ENCODE measurements at places on chromosomes 3 and 15.

- H3K36me3 ChIP-seq, result no peaks in the 10 kb centered on the region
- H3K27me3 ChIP-seq, result no peaks in the 10 kb centered on the region
- no peaks in the 10 kb centered on the region for H3K4me1 ChIP-seq
- no peak overlapping the region for H3K27ac ChIP-seq
Measured at GRCh38 chr3:62823461-62824050, 51.7 kb downstream of the CADPS start.

GRCh38 chr3:132047209-132047608 lies 12.4 kb upstream of the CPNE4 start:
- no peak for DNase-seq
- H3K4me3 ChIP-seq, result no peak overlapping the region
- H3K27me3 ChIP-seq, result no peaks in the 10 kb centered on the region
- no peak overlapping the region for H3K27ac ChIP-seq

GRCh38 chr3:107794664-107795443 lies 272.1 kb downstream of the BBX start:
- H3K27ac ChIP-seq, result no peak overlapping the region
- no peaks in the 10 kb centered on the region for H3K27me3 ChIP-seq
- no peak for DNase-seq
- peaks cover 28% of the 10 kb centered on the region for H3K36me3 ChIP-seq
- H3K4me3 ChIP-seq, result no peak overlapping the region
- H3K4me1 ChIP-seq, result no peaks in the 10 kb centered on the region

DNA sequence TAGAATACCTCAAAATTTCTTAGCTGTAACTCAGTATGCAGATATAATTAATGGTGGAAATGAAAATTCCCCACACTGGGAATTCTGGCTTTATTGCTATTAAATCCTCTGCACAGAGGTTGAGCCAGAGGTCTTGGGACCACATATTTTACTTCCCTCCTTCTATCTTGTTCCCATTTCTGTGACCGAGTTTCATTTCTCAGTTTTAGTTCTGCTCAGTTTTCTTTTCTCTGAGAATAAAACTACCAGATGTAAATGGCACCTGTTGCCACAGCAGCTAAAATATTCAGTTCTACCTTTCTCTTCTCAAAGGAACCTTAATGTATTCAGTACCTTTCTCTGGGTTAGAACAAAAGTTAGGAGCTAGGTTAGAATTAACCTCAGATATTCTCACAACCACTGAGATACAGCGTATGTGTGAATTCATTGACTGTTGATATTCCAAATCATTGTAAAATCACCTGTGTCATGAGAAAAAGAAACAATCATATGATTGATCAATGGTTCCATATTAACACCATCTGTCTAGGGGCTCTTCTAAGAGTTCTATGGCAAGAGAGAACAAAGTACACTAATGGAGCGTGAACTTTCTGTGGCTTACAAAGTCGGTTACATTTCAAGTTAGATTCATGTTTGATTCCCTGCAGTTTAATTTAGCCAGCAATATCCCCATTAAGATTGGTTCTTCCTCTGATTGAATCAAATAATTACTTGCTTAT lies 374.1 kb downstream of the EFHB start:
- H3K4me3 ChIP-seq, result no peak overlapping the region
- DNase-seq, result no peak
- no peak overlapping the region for H3K27ac ChIP-seq
- no peaks in the 10 kb centered on the region for H3K27me3 ChIP-seq
- H3K36me3 ChIP-seq, result no peaks in the 10 kb centered on the region
- no peaks in the 10 kb centered on the region for H3K4me1 ChIP-seq

- H3K4me3 ChIP-seq, result no peak overlapping the region
- H3K27ac ChIP-seq, result no peak overlapping the region
- no peaks in the 10 kb centered on the region for H3K36me3 ChIP-seq
- H3K4me1 ChIP-seq, result no peaks in the 10 kb centered on the region
- H3K27me3 ChIP-seq, result no peaks in the 10 kb centered on the region
- DNase-seq, result no peak
Measured at GRCh38 chr15:38111070-38111469, 141.6 kb upstream of the SPRED1 start.

DNA sequence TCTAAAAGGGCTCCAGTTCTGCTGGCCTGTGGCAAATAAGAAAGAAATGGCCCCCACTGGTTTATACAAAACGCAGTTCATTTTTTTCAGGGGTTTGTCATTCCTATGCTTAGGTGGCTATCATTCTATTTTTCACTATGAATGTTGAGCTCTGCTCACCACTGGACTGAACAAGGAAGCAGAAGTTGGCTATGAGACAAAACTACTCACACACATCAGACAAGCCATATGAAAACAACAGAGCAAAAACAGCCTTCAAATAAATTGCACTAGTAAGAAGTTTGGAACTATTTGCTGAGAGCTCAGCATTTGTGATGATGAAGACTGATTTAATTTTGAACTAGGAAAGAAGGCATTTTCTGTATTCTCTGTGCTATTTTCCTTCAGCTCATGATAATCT lies 328.5 kb downstream of the MECOM start:
- no peaks in the 10 kb centered on the region for H3K27me3 ChIP-seq
- H3K4me1 ChIP-seq, result no peaks in the 10 kb centered on the region
- no peak for DNase-seq
- no peaks in the 10 kb centered on the region for H3K36me3 ChIP-seq

DNA sequence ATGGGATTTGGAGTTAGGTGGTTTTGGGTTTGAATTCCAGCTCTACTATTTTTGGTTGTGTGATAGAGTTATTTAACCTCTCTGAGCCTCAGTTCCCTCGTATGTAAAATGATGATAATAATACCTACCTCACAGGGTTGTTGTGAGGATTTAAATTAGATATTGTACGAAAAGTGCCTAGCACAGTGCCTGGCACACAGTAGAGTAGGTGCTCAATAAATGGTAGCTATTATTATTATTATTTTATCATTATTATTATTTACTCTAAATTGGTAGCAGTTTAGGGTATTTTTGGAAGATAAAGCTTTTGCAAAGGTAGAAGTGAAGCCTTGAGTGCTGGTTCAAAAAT lies 1.3 kb upstream of the AP2M1 start:
- no peaks in the 10 kb centered on the region for H3K27me3 ChIP-seq
- H3K36me3 ChIP-seq, result peaks cover 35% of the 10 kb centered on the region
- no peak for DNase-seq
- peaks cover 40% of the 10 kb centered on the region for H3K4me1 ChIP-seq
- no peak overlapping the region for H3K27ac ChIP-seq

DNA sequence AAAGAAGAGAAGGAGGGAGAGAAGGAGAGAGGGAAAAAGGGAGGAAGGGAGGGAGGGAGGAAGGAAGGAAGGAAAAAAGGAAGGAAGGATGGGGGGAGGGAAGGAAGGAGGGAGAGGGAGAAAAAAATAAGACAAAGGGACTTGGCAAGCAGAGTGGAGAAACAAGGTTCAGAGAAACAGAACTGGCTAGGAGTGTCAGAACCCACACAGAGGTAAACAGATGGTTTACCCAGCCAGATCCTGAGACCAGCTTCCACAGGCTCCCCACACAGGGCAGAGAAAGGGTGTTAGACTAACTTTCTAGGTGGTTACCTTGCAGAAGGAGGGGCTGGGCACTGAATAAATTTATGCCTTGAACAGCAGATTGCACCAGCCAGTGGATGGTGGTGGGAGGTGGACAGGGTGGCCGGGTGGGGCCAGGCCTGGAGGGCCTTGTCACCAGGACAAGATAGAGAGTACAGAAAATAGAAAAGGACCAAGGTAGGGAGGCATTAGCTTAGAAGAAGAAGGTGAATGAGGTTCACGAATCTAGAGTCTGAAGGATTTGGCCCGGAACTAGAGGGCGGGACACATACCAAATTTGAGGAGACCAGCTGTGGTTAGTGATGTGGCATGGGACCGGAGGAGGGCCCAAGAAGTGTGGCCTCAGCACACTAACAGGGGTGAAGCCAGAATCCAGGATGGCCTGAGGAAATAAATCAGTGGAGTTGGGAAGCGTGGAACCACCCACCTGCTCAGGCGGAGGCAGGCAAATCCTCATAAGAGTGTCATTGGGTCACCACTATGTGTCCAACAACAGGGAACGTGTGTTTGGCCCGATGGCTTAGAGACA lies 1.2 kb upstream of the TM4SF1 start:
- peaks cover 14% of the 10 kb centered on the region for H3K4me1 ChIP-seq
- peak overlapping the region; percentile 97 for H3K27ac ChIP-seq
- no peaks in the 10 kb centered on the region for H3K27me3 ChIP-seq
- no peak for DNase-seq
- no peak overlapping the region for H3K4me3 ChIP-seq

DNA sequence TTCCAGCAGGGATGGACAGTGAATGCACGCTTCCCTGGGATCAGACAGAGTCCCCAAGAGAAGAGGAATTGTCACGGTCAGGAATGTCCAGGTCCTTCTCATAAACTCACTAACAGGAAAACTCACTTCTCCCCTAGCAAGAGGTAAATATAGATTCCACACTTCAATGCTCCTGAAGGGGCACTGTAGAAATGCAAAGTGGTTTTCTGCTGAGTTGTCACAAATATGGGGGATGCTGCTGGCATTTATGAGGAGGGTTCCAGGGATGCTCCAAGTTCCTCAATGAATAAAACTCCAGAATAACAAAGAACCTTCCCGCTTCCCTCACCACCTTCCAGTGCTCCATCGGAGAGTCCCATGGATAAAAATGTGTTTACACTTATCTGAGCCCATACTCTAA lies 423.4 kb downstream of the MAGI1 start:
- no peaks in the 10 kb centered on the region for H3K36me3 ChIP-seq
- H3K27me3 ChIP-seq, result no peaks in the 10 kb centered on the region
- no peak for DNase-seq

DNA sequence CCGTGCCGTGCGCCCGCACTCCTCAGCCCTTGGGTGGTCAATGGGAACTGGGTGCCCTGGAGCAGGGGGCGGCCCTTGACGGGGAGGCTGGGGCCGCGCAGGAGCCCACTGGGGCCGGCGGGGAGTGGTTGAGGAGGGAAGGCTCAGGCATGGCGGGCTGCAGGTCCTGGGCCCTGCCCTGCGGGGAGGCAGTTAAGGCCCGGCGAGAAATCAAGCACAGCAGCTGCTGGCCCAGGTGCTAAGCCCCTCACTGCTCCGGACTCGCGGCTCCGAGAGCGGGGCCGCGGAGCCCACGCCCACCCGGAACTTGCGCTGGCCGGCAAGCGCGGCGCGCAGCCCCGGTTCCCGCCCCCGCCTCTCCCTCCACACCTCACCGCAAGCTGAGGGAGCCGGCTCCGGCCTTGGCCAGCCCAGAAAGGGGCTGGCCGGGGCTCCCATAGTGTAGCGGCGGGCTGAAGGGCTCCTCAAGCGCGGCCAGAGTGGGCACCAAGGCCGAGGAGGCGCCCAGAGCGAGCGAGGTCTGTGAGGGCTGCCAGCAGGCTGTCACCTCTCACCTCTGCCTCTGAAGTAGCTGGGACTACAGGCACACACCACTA lies 7.8 kb downstream of the GP9 start:
- H3K27ac ChIP-seq, result no peak overlapping the region
- H3K36me3 ChIP-seq, result no peaks in the 10 kb centered on the region
- peaks cover 15% of the 10 kb centered on the region for H3K27me3 ChIP-seq
- DNase-seq, result peak; percentile 5
- no peaks in the 10 kb centered on the region for H3K4me1 ChIP-seq
- no peak overlapping the region for H3K4me3 ChIP-seq

DNA sequence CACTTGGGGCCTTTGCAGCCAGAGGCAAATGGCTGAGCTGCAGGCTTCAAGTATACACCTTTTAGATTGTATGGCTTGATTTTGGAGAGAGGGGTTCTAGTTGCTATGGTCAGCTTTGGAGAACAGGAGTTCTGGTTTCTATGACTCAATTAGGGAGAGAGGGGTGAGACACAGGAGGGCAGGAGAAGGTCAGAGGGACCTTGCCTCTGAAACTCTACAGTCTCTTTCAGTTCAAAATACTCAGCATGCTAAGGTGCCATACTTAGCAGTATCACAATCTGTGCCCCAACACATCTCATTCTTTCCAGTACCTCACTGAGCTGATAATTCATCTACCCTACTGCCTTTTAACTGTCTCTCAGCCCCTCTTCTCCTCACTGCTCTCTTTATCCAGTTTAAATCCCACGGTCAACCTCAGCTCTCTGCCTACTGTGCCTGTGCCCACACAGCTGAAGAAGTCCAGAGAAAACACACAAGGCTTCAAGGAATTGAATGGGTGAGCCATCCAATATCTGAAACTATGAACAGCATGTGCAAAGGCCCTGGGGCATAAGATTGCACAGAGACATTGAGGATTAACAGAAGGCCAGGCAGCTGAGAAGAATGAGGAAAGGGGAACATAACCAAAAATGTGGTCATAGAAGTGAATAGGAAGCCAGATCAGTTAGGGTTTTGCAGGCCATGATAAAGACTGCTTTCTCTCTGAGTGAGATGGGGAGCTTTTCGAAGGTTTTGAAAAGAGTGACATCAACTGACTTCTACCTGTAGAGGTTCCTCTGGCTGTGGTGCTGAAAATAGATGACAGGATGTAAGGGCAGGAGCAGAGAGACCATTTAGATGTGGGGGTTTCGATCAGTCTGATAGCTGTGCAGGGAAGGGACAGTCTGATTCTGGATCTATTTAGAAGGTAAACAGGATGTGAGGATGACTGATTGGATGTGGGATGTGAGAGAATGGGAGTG lies 54.5 kb upstream of the C3orf80 start:
- H3K27me3 ChIP-seq, result no peaks in the 10 kb centered on the region
- no peak for DNase-seq
- H3K4me1 ChIP-seq, result peaks cover 9% of the 10 kb centered on the region
- H3K4me3 ChIP-seq, result no peak overlapping the region
- no peak overlapping the region for H3K27ac ChIP-seq
- H3K36me3 ChIP-seq, result no peaks in the 10 kb centered on the region

DNA sequence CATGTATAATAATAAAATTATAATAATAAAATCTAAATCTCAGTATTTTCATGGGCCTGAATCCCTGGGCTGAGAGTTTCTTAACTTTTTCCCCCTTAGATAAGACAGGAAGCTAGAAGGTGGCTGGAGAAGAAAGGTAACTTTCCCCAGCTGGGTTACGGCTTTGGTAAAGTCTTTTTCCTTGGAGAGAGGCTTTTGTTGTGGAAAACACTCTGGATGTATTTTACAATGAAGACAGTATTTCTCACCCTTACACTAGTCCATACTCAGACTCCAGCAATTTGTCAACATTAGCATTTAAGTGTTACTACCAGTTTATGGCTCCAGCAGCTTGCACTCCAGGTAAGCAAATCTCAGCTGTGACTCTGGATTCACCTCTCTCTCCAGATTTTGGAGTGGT lies 34.9 kb downstream of the APH1B start:
- peaks cover 2% of the 10 kb centered on the region for H3K4me1 ChIP-seq
- H3K36me3 ChIP-seq, result peaks cover 19% of the 10 kb centered on the region
- no peak for DNase-seq

GRCh38 chr3:126671521-126671920 lies 16.6 kb upstream of the TXNRD3 start:
- peaks cover 2% of the 10 kb centered on the region for H3K4me1 ChIP-seq
- H3K27me3 ChIP-seq, result peaks cover 19% of the 10 kb centered on the region
- no peak overlapping the region for H3K27ac ChIP-seq

DNA sequence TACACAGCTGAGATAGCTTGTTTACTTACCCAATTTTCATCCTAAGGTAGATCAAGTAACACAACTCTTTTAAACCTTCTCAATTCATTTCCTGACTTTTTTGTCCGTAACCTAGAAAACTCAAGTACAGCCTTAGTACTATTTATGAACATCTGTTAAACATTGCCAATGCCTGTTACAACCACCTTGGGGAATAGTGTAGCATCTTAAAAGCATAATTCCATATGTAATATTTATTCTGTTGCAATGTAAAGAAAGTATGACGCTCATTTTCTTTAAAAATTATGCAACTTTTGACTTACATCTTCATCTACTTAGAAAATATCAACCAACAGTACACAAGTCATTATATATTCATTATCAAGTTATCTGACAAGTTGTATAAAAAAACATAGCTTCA lies 54.6 kb downstream of the SUCLG2 start:
- no peaks in the 10 kb centered on the region for H3K27me3 ChIP-seq
- peaks cover 55% of the 10 kb centered on the region for H3K36me3 ChIP-seq
- no peak overlapping the region for H3K4me3 ChIP-seq
- H3K4me1 ChIP-seq, result peaks cover 1% of the 10 kb centered on the region
- DNase-seq, result no peak
